Heart left ventricle (tissue), 16 donors: ENCODE measurements at places on chromosomes 13 and 19.

DNA sequence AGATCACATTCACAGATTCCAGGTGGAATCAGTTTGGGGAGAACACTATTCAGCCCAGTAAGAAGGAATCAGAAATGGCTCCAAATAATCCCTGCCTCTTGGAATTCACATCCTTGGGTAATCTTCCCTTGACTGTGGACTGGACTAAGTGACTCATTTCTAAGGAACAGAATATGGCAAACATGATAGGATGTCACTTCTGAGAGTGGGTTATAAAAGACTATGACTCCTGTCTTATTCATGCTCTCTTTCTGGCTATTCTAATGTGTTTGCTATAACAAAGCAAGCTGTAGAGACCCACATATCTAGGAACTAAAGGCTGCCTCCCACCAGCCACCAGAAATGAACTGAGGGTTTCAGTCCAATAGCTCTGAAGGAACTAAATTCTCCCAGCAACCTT lies 37.8 kb downstream of the MBD3L2B start:
- DNase-seq = no peak

- no peak for DNase-seq
These were observed 157.7 kb downstream of the KDM4B start for GRCh38 chr19:5126498-5127223.

DNA sequence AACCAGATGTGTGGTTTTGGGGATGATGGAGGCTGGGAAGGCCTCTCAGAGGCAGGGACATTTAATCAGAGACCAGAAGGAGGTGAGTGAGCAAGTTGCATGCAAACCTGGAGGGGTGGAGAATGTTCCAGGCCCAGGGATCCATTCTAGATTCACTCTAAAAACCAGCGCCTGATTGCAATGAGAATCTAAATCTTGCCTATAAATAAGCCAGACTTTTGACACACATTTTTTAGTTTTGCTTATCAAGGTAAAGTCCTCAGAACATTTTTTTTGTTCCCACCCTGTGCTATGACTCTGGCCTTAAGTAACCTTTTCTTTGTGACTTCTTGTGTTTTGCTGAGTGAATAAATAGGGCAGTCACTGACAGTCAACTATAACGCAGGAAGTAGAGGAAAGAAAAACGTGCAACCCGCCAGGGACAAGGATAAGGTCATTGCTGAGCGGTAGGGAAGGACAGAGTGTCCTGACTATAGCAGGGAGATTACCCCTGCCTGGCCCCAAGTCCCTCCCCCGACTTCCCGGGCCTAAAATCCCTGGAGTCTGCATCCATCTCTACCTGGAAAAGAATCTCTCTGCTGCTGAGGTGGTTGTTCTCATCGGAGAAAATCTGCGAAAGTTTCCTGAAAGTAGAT lies 14.4 kb downstream of the RGL3 start:
- no peak for DNase-seq

DNA sequence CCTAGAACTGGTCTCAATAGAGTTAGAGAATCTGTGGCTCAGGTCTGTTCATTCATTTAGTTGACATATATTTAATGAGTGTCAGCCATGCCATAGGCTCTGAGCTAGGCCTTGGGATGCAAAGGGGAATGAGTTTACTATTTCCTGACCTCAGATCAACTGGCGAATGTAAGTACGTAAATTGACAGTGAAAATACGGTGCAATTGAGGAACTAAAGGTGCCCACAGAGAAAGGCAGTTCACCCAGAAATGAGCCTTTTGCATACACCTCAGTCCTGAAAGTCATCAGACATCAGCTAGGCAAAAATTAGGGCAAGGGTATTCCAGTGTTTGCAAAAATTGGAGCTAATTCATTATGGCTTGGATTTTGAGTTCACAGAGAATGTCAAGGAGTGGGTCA lies 20.6 kb upstream of the UPF3A start:
- DNase-seq = no peak

GRCh38 chr13:28421676-28422410 lies 73.1 kb downstream of the FLT1 start:
- no peak for DNase-seq

DNA sequence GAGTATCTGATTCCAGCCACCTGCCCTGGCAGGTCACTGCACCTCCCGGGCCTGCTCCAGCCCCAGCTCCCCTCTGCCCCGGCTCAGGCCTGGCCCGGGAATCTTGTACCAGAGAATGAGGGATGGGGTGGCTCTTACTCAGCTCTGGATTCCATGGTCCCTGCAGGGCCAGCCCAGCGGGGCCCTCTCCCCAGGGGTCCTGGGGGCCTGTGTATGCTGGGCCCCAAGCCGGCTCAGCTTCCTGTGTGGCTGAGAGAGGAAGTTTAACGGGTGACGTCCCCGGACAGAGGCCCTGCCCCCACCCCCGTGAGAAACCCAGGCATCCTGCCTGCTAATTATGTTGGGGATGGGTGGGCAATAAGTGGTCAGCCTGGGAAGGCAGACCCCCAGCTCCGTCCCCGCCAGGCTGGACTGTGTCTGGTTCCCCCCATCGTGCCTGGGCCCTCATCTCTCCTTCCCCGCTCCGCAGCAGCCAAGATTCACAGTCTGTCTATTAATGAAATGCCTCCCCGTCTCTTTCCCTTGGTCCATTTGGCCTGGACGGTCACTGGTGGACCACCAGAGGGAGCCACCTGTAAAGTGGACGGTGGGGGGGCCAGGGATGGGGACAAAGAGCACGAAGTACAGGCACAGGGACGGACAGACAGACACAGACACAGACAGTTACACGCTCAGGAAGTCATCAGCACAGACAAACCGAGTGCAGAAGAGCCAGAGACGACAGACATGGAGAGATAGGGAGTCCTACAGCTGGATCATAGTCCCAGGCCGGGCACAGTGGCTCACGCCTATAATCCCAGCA lies at the start of gene DENND1C:
Gene DENND1C, minus strand, starts transcription at position 247 of the 802 bp plus-strand sequence. Its CDS starts 92 bp downstream, at position 155.
- peak; percentile 75 for DNase-seq

- peak; percentile 61 for DNase-seq
These were observed 25.5 kb upstream of the MCF2L start for GRCh38 chr13:112943309-112944125.

- peak; percentile 78 for DNase-seq
These were observed 15.7 kb downstream of the GARRE1 start for GRCh38 chr19:34269968-34270621.

DNA sequence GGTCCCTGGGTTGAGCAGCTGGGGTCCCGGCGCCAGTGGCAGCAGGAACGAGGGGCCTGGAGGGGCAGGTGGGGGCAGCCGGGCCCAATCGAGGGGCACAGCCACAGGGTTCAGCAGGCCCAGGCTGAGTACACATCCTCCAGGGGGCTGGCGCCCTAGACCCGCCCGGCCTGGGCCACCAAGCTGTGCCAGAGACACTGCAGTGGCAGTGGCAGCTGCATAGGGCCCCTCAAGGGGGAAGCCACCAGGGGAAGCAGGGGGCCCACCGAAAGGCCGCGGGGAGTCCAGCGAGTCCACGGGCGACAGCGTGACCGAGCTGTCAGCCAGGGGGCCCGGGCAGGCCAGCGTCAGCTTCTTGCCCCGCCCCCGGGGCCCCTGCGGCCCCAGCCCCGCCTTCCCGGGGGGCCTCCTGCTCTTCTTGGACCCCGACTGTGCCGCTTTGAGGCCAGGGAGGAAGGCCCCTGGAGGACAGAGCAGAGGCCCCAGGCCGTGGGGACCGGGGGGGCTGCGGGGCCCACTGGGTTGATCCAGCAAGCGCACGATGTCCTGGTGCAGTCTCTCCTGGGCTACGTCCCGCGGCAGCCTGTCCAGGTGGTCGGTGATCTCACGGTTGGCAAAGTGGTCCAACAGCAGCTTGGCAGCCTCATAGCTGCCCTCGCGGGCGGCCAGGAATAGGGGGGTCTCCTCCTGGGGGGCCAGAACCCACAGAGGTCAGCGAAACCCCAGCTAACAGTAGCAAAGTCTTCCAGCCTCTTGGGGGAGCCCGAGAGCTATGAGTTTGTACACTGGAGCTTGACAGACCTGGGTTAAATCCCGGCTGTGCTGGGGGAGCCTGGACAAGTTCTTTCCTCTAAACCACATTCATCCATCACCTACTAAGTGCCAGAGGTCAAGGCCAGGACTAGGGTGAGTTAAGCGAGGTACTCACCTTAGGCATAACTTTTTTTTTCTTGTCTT lies 39.5 kb downstream of the NOTCH3 start:
- no peak for DNase-seq

GRCh38 chr13:40285634-40286033 lies 380.8 kb downstream of the FOXO1 start:
- no peak for DNase-seq

DNA sequence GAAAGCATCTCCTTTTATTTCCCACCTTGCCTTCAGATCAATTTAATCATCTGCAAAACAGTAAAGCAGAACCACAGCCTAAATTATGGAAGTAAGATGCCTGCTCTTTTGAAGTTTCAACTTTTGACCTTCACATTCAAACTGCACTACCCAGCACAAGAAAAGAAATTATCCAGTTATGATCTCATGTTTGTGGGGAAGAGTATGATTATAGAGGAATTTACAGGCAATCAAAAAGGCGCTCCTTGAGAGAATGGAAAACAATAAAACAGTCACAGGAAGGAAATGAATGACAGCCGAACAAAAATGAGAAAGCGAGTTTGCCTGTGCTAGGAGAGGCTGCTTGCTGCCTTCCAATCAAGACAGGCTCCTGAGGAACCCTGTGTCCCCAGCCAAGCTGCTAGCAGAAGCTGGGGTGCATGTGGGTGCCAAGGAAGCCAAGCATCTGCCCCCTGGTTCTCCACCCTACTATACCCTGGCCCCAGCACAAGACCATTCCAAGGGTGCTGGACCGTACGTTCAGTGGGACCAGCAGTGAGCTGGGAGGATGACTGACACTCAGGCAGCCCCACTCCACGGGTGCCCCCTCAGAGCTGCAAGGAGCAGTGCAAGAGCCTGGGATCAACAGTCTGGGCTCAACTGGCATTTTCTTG lies 47.8 kb downstream of the PEPD start:
- no peak for DNase-seq

GRCh38 chr13:26220575-26220974 lies 1.5 kb downstream of the RNF6 start:
- DNase-seq = no peak

- DNase-seq = no peak
These were observed 250.3 kb upstream of the HTR2A start for GRCh38 chr13:47146991-47147811.

DNA sequence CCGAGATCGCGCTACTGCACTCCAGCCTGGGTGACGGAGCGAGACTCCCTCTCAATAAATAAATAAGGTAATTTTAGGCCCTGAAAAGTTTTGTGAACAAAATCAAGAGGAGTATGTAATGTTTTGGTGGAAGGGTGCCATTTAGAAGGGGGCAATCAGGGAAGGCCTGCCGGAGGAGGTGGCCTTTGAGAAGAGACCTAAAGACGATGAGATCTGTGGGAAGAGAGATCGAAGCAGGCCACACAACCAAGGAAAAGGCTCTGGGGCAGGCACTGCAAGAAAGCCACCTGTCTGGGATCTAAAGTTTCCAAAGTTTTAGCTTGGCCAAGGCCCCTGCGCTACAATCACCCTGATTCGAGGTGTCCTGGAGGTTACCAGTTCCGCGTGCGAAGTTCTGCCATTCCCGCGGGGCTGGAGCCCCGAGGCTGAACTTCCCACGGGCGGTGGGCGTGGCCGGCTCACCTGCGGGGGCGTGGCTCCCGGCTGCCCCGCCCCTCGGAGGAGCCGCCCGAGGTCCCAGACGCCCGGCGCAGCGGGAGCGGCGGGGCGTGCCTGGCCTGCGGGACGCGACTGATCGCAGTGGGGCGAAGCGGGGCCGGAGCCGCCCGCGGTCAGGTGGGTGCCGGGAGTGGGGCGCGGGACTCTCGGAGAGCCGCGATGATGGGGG lies at the start of gene KLC3:
Gene KLC3, plus strand, starts transcription at position 519 of the 667 bp plus-strand sequence. CDS start 4,792 bp downstream, outside the sequence.
- DNase-seq = no peak

DNA sequence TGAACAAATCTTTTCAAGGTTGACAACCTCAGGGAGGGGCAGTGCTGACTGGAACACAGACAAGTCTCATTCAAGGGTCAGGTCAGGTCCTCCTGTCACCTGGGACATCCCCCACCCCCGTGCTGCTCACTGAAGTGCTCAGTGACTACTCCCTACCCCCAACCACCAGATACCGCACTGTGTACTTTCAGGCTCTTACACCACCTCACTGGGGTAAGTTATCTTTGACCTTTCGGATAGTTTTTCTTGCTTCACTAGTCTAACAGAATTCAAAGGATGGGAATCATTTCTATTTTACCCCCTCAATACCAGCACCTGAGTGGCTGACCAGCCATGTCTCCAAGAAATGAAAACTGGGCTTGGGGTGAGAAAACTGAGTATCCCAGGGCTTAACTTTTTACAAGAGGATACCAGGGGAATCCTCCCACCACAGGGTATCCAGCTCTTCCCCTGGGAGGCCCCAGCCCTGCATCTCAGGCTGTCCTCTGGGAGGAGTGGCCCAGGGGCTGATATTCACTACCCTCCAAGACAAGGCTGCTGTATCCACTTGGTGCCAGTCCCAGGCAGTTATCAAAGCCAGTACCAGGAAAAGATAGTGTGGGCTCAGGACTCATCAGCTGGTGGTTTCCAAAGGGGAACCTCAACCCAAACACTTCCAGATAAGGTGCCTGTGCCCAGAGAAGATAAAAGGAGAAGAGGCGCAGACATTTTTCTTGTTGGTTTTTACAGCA lies 2.1 kb downstream of the ZNF563 start:
- DNase-seq = peak; percentile 43

DNA sequence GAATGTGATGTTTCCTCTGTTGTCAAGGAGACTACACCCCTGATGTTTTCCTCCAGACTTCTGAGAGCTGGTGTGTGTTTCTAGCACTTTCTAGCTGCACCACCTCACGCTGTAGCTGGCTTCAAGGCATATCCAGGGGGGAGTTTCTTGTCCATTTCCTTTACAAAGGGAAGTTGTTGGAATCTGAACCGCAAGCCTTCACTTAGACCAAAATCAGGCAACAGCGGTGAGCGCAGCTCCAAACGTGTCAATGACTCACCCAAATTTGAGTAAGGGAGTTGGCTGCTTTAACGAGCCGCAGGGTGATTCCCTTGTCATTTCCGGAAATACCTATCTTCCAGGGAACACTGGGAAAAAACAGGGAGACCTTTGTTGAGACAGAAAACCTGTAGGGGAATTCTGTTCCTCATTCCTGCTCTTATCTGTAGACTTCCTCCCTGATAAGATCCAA lies 2.5 kb downstream of the LDLR start:
- peak; percentile 51 for DNase-seq

GRCh38 chr19:31054430-31054829 lies 294.8 kb downstream of the TSHZ3 start:
- DNase-seq = peak; percentile 21

DNA sequence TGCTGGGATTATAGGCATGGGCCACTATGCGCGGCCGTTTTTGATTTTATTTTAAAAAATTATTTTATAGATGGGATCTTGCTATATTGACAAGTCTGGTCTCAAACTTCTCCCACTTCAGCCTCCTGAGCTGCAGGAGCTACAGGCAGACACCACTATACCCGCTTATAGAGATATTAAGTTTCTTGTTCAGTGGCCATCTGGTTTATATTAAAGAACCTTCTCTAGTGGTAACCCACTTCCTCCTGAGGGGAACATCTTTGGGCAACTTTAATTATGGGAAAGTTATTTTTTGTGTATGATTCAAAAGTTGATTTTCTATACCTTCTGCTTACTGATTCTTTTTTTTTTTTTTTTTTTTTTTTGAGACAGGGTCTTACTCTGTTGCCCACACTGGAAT lies 172.7 kb downstream of the KLF5 start:
- no peak for DNase-seq

- DNase-seq = no peak
These were observed 2.1 kb upstream of the B9D2 start for GRCh38 chr19:41366089-41366488.
